Dermis microvascular lymphatic vessel endothelial cell (primary cell): ENCODE measurements at places on chromosomes 3 and 15. TPM values are rescaled to one million over a fixed set of nuclear protein-coding genes. Genes with fewer than 3 reads are reported as not detected.

Gene CHDH
- 0.25 and 0.26 TPM in 2 replicates for total RNA-seq

Gene C3orf20
- not detected in 2 replicates for total RNA-seq

Gene FGF7
- total RNA-seq = not detected in 2 replicates

Gene CCDC13
- total RNA-seq = 0.13 and 0.25 TPM in 2 replicates

Gene SLC7A14
- total RNA-seq = under 0.01 and 0.13 TPM in 2 replicates

Gene TNNC1
- total RNA-seq = 0.13 TPM in 1 of 2 replicates, not detected in the other

GRCh38 chr15:95017666-95018328, 786.4 kb downstream of the MCTP2 start:
- peak; percentile 77 for DNase-seq

DNA sequence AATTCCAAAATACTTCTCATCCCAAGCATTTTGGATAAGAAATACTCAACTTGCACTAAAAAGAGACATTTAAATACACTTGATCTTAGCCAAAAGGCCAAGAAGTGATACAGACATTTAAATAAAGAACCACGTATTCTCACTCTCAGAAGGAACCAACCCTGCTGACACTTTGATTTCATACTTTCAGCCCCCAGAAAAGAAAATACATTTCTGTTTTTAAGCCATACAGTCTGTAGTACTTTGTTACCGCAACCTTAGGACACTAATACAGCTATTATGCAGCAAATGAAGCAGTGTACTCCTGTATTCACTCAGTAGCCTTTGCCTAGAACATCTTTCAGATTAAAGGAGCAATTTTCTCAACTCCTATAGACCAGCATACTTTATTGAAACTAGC, 86.7 kb downstream of the TBC1D5 start:
- DNase-seq = no peak

DNA sequence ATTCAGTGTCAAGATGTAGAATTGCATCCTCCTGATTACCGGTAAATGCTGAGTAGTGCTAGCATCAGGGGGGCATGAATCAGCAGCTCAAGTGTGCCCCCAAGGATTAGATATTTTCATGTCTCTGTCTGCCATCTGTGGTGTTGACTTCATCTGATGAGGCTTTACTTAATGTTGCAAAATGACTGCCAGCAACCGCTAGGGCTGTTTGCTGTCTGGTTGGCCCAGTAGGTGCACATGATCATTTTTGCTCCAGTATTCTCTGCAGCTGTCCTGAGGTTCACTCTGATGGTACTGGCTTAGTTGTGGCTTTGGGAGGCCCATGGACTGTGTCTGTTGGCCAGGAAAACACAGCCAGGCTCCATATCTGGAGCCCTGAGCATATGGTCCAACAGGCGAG, 316.4 kb downstream of the SOX2 start:
- no peak for DNase-seq

DNA sequence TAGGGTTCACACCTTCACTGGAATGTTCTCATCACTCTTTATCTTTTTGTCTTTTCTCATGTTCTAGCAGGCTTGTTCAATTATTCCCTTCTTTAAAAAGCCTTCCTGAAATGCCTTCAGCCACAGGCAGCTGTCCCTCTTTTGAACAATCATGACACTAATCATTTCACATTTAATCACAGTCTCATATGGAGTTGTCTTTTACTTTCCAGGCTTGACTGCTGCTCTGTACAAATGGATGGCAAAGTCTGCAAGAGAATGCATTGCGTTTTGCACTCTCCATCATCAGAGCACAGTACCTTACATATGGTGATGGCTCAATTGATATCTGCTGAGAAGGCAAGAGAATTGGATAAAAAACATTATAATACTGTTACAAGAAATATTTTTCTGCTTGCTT, 529.8 kb downstream of the DIPK2A start:
- no peak for DNase-seq

DNA sequence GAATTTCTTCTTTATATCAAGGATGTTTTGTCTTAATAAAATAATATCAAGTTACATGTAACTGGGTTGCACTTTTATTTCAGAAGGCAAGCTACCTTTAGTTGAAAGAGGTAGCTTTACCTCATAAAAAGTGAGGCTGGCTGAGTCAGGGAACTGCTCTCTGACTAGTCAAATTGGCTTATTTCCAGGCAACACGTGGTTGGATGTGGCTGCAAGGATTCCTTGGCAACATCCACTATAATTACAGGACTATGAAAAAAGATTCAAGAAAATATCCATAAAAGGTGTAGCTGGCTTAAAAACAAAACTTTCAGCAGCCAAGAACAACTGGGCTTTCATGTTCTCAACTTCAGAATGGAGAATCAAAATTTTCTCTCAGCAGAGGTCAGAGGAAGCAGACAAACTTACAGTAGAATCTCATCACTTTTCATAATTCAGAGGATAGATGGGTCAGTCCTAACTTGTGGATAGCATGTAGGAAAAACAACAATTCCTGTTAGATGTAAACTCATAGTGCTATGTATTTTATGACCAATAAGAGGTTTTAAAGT, 779.1 kb downstream of the MECOM start:
- DNase-seq = peak; percentile 55

DNA sequence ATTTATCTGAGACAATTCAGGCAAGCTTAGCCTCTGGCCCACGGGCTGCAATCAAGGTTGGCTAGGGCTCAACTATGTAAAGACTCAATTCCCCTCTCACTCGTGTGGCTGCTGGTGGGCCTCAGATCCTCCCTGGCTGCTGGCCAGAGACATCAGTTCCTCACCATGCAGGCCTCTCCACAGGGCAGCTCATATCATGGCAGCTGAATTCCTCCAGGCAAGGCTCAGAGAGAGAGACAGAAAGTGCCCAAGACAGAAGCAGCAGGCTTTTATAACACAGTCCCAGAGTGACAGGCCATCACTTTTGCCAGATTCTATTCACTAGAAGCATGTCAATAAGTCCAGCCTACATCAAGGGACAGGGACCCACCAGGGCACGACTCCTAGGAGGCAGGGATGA, 63.2 kb downstream of the XXYLT1 start:
- DNase-seq = no peak

DNA sequence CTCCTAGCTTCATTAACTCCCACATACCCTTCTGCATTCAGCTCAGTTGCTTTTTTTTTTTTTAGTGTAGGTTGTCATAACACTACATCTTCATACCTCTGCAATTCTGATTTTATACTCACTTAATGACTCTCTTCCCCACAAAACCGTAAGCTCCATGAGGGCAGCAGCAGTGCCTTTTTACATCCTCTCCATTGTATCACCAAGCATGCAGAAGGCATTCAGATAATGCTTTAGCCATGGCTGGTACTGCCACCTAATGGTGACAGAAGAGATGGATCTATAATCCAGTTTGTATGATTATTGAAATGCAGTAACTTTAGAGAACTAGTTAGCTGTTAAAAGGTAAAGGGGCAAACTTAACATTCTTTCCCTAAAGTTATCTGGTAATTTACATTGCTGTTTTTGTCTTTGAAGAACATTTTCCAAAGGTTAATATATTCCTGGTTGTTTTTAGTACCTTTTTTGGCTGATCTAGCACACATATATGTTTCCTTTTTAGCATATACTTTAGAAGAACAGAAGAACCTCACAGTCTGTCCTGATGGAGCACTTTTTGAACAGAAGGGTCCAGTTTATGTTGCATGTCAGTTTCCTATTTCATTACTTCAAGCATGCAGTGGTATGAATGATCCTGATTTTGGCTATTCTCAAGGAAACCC, 36.8 kb downstream of the ATP1B3 start:
- peak; percentile 78 for DNase-seq

GRCh38 chr3:117874028-117874690, 1160.5 kb downstream of the IGSF11 start:
- no peak for DNase-seq

- no peak for DNase-seq
Observed at GRCh38 chr3:187551416-187551815, 118.8 kb downstream of the SST start.

- DNase-seq = no peak
Observed at GRCh38 chr3:139827833-139828232, 107.2 kb upstream of the CLSTN2 start.

DNA sequence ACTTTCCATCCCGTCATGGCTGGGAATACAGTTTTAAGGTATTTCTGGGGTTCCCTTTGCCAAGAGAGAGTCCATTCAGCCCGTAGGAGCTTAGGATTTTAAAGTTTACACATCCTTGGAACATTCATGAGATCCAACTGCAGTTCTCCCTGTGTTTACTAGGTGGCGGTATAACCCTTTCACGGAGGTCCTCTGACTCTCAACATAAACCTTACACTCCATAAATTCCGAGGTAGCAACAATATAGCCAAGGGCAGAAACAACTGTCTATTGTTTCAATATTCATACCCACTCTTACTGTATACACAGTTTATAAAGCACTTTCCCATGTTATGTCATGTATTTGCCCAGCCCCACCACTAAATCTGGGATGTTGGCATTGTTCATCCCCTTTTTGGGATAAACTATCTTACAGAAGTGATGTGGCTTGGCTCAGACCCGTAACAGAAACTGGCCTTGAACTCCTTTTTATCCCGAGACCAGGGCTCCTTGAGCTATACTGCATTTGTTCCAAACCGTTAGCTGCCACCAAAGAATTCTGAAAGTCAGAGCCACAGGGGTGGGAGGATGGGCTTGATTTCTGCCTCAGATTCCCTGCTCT, 69.2 kb upstream of the COL6A5 start:
- DNase-seq = peak; percentile 56

DNA sequence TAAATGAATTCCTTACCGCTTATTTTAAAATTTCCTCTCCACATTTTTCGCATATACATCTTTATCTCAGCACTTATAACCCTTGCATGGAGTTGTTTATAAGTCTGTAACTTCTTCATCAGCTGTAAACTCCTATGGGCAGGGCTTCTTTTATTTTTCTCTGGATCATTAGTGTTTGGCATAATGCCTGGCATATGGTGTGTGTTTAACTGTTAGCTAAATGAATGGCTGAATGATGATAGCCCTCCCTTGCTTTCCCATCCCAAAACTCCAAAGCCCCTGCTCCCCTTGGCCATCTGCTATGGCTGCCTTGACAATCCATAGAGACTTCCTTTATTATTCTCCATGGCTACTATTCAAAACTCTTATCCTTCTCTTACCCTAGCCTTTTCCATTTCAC, 48.1 kb upstream of the SEMA6D start:
- DNase-seq = no peak

DNA sequence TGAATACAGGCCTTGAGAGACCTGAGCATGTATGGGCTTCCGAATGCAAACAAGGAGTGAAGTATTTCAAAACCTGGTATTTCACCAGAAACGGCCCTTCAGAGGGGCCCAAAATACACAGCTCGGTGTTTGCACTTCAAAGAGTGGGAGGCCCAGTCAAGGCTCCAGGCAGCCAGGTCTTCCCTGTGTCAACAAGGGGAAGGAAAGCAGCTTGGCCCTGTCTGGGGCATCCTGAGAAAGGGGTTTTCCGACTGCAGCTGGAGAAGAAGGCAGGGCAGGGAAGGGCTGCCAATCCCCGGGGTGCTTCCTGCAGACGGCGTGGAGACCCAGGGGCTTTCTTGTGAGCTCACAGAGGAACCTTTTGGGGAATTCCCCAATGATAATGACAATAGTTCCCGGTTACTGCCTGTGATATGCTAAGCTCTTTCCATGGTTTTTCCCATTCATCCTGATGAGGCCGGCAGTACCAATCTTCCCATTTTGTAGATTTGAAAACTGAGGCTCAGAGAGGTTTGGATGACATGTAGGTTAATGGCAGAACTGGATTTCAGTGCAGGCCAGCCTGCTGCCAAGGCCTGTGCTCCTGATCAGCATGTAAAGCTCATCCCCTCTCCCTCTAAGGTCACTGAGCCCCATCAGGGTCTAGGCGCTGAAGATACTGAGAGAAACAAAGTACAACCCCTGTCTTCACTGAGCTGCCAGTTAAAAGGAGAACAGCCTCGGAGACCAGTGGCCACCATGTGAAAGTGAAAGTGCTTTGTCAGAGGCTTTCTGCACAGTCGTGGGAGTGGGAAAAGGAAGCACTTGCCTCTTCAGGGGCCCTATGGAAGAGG, 43.0 kb upstream of the TLE3 start:
- DNase-seq = peak; percentile 73

GRCh38 chr3:120028271-120029047, 65.8 kb downstream of the GSK3B start:
- no peak for DNase-seq

GRCh38 chr3:99874237-99875002, 56.8 kb downstream of the CMSS1 start:
- no peak for DNase-seq

- no peak for DNase-seq
Observed at GRCh38 chr3:131401978-131402377, 20.4 kb downstream of the NUDT16 start.

GRCh38 chr3:64983583-64984359, 296.0 kb upstream of the ADAMTS9 start:
- DNase-seq = no peak

DNA sequence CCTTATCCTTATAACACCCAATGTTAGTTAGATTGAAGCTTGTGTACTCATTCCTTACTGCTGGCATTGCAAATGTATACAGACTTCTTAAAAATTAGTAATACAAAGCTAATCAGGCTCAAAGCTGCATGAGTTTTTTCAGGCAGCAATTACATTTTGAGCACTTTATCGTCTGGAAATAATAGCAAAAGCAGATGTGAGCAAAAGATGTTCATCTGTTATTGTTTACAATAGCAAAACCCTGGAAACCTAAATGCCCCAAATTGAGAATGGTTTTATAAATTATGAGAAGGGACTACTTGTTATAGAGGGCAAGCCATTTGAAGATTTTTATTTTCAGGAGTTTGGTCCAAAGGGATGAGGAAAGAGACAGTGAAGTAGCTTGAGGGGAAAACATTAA, 126.4 kb downstream of the GADL1 start:
- no peak for DNase-seq

DNA sequence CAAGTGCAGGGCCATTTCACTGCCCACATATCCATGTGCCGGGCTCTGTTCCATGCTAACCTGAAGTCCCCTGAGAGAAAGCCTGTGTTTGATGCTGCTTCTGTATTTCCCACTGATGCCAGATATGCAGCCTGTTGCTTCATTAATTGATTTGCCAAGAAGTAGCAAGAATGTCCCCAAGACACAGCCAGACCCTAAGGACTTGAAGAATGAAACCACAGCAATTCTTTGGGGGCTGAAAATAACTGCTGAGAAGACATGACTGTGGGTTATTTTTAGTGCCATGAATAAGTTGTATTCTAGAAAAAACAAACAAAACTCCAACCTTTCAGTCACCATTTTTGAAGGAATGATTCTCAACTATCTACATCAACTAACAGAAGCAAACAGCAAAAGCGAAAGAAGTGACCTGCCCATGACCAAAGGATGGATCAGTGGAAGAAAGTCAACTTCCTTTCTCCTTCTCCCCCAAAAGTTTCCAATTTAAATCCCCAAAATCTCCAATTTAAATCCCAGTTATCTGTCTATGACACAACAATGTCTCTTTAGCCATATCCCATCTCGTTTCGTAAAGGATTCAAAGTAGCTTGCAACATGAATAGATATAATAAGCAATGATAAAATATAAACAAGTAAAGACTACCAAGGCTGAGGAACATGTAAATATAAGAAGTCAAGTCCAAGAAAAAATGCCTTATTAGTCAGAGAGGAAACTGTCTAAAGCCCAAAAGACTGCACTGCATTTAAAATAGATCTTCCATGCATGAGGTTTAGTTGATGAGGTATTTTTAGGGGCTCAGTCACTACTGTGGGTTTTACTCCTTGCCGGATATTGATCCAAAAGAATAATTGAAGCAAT, 226.8 kb downstream of the DTWD1 start:
- DNase-seq = no peak
